ENCODE measurements at places on chromosomes 2 and 18. TPM values are rescaled to one million over a fixed set of nuclear protein-coding genes. Genes with fewer than 3 reads are reported as not detected.

DNA sequence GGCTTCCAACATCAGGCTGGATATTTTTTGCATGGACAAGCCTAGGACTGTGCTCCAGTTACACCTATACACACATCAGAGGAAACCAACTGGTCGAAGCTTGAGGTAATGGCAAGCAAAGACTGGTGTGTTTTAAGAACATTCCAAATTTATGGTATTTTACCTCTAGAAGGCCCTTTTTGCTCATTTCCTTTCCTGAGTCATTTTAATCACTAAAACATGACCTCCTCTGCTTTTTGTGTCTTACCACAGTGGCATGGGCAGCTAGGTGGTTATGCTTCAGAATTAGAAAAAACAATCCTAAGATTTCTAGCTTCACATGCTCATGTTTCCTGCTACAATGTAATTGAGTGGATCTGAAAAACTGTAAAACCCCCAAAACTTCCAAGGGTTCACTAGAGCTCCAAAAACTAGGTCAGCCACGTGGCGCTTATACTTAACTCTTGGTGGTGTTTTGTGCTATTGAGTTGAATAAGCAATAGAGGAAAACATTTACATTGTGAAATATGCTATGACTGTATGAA is 30.6 kb upstream of the CHRNA1 start:
- H3K27me3 ChIP-seq, result no peaks in the 10 kb centered on the region
- H3K4me1 ChIP-seq, result no peaks in the 10 kb centered on the region
- no peaks in the 10 kb centered on the region for H3K36me3 ChIP-seq
- no peak for DNase-seq

DNA sequence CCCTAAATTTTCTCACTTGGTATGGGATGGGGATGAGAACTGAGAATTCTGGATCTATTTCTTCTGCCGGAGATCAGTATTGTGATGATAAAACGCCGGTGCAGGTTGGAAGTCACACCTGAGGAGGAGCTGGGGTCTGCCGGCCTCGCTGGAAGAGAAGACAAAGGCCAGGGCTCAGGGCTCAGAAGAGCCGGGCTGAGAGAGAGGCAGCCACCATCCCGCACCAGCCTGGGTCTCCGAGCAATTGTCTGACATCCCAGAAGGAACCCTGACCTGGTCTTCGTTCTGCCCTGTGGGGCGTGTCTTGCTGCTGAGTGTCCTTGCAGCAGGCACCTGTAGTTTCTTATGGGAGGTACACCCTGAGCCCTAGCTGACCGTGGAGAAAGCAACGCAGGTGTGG is 31.4 kb upstream of the SALL3 start:
- H3K36me3 ChIP-seq, result no peaks in the 10 kb centered on the region
- H3K27ac ChIP-seq, result no peak overlapping the region
- no peaks in the 10 kb centered on the region for H3K4me1 ChIP-seq
- H3K27me3 ChIP-seq, result peaks cover 13% of the 10 kb centered on the region
- H3K4me3 ChIP-seq, result no peak overlapping the region

- no peak for DNase-seq
- H3K36me3 ChIP-seq, result no peaks in the 10 kb centered on the region
- no peaks in the 10 kb centered on the region for H3K27me3 ChIP-seq
- H3K27ac ChIP-seq, result no peak overlapping the region
- H3K4me3 ChIP-seq, result no peak overlapping the region
Measured at GRCh38 chr18:40371673-40372072, 1583.4 kb upstream of the PIK3C3 start.

- H3K4me3 ChIP-seq, result no peak overlapping the region
- H3K36me3 ChIP-seq, result peaks cover 7% of the 10 kb centered on the region
- H3K4me1 ChIP-seq, result no peaks in the 10 kb centered on the region
- no peak for DNase-seq
Measured at GRCh38 chr2:45406621-45407020, 204.4 kb downstream of the SRBD1 start.

GRCh38 chr18:12059334-12060181 is 34.1 kb upstream of the ANKRD62 start:
- H3K27ac ChIP-seq, result no peak overlapping the region
- no peaks in the 10 kb centered on the region for H3K27me3 ChIP-seq
- H3K36me3 ChIP-seq, result no peaks in the 10 kb centered on the region
- H3K4me3 ChIP-seq, result no peak overlapping the region
- DNase-seq, result no peak
- no peaks in the 10 kb centered on the region for H3K4me1 ChIP-seq

The CTAGE1 gene
- total RNA-seq, result not detected
